ENCODE measurements at places on chromosomes 2 and 18.

GRCh38 chr2:179550214-179550613 is 285.6 kb upstream of the SESTD1 start:
- peak; percentile 95 for DNase-seq

- no peak for DNase-seq
These were observed 32.5 kb downstream of the MERTK start for GRCh38 chr2:111930875-111931274.

GRCh38 chr2:64637000-64637635 is 16.6 kb downstream of the SERTAD2 start:
- no peak for DNase-seq

- no peak for DNase-seq
These were observed 903.8 kb downstream of the SLC4A3 start for GRCh38 chr2:220531216-220531615.

DNA sequence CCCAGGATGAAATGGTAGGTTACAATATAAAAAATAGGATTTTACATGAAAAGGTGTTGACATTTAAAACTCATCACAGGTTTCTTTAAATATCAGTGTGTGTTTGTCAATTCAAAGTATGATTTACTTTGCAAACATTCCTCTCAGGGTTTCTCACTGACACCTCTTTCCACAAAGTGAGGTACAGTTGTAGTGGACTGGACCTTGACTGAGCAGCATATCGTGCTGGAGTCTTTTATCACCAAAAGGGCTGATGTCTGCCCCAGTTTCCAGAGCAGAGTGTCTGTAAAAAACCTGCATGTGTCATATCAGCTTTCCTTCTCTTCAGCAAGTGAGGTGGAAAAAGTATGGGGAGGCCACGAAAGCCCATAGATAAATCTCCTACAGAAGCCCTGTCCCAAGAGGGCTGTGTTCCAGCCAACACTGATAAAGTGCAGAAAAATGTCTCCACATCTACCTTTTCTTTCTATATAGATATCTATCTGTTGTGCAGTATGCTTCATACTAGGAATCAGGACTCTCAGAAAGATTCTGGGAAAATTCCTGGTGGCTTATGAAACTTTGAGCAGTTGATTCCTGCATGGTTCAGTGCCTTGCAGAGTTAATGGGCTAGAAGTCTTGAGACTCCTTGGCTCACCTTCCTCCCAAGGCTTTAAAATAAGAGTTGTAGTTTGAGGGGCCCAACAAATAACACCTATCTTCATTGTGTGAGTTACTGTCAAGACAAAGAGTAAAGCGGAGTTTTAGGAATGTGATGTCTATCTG is 6.9 kb downstream of the ACYP2 start:
- DNase-seq = no peak

DNA sequence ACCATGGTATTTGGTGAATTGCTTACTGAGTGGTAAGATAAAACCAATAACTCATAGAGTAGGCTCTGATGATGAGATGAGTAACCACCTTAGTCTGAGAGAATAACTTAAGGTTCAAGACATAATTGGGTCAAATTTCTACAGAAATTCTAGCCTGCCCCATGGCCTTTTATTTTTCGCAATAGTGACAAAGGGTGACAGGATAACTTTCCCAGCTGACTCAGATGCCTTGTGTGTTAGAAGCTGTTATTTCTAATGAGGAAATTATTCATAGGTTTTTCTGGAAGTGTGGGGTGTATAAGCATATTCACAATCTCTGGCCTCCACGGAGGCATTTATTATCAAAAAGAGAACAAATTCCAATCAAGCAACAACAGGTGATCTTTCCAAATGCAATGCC is 159.0 kb downstream of the NUP35 start:
- DNase-seq = no peak

- DNase-seq = no peak
These were observed 29.6 kb upstream of the DSC1 start for GRCh38 chr18:31192086-31192776.

- DNase-seq = no peak
These were observed 14.6 kb downstream of the ABCG8 start for GRCh38 chr2:43853141-43854081.

DNA sequence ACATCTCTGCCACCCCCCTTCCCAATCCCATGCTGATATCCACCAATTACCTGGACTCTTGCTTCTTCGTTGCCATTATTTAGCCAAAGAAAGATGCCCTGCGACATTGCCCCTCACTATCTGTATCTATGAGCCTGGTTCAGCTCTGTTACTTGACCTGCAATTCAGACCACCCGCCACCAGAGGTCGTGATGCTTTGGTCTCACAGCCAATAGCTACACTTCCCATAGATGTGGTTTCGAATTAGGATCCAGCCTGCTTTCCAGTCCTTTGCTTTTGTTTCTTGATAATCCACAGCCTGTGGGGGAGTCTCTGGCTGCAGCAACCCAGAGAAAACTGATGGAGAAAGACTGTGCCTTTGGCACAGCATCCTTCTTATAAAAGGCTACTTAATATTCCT is 239.4 kb downstream of the KLHL29 start:
- DNase-seq = peak; percentile 52

GRCh38 chr18:45482286-45482685 is 133.0 kb upstream of the SLC14A2 start:
- DNase-seq = no peak

DNA sequence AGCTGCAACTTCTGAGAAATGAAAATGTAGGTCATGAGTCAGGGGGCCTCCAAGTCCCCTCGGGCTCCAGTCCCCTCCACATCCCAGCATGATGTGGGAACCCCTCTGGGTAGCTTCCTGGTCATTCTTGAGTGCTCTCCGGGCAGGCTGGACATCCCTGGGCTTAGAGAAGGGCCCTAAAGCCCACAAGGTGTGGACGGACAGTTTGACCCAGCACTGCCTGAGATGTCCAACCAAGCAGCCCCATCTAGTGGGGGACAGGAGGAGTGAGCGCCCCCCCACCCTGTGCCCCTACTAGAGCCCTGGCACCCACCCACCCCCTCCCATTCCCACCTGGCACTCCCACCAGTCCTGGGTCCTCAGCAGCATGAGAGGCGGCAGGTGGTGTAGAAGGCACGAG is 46.0 kb downstream of the CYP27C1 start:
- no peak for DNase-seq

- DNase-seq = no peak
These were observed 25.3 kb downstream of the RAMP1 start for GRCh38 chr2:237884681-237885080.

DNA sequence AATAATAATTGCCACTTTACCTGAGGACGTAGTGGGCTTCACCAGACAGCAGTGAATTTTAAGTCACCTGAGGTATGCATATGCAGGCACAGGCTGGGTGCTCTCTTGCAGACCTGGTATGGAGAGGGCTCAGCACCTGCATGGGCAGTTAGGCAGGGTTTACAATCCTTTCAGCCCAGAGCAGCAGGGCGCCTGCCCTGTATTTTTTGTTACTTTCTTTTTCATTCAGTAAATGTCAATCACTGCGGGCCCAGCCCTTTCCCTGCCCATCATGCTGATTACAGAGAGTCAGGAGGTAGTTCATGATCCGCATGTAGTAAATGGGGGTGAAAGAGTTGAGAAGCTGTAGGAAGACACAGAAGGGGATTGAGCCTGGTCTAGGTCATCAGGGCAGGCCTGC is 147.0 kb upstream of the ALPP start:
- DNase-seq = no peak

DNA sequence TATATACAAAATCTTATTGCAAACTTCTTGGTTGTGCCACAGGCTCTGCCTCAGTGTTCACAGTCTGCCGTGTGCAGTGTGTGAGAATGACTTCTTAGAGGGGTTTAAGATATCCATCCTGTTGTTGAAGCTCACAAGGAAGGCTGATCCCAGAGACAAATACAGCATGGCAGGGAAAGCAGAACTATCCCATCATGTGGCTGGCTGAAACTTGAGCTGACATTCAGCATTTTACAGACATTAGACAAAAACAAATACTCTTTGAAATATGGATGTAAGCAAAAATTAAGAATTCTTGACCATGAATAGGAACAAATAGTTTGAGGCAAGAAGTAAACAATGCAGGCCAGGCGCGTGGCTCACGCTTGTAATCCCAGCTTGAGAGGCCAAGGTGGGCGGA is 12.9 kb upstream of the PUM2 start:
- DNase-seq = no peak

- no peak for DNase-seq
These were observed 246.8 kb upstream of the RASGRP3 start for GRCh38 chr2:33229646-33230045.

- DNase-seq = peak; percentile 9
These were observed 527.6 kb downstream of the SATB2 start for GRCh38 chr2:198930170-198930569.

DNA sequence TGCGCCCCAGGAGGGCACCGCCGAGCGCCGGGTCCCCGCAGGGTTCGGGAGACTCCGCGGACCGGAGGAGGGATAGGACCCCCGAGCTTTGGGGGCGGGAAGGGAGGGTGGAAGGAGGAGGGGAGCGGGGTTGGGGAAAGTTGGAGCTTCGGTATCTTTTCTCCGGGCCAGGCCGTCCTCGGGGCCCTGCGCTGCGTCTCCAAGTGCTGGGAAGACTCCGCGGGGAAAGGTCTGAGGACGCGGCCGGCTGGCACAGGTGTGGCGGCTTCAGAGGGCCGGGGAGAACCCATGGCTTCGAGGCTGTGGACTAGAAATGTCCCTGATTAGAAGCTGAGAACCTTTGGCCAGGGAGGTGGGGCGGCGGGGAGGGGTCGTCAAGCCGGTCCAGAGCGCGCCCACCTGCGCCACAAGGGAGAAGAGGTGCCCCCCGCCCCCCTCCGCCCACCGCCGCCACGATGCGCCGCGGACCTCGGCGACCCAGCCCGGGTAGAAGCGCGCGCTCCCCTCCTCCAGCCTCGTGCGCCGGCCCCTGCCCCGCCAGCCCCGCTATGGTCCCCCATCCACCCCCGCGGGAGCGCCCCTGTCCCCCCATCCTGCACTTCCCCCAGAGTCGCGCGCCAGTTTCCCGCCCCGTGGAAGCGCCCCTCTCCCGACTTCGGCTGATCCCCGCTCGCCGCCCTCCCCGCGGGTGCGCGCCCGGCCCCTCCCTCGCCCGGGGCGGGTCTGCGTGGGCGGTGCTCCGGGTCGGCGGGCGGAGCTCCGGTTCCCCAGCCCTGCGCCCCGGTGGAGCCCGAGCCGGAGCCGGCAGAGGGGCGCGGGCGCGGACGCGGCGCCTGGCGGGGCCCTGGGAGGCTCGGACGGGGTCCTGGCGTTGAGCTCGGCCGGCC is at the start of gene SNTG2:
TSS of gene SNTG2 (plus strand) at position 770 of the 887 bp plus-strand sequence. CDS start 148 bp downstream, outside the sequence.
- peak; percentile 28 for DNase-seq

GRCh38 chr2:168525020-168525419 is 68.9 kb downstream of the CERS6 start:
- DNase-seq = no peak

DNA sequence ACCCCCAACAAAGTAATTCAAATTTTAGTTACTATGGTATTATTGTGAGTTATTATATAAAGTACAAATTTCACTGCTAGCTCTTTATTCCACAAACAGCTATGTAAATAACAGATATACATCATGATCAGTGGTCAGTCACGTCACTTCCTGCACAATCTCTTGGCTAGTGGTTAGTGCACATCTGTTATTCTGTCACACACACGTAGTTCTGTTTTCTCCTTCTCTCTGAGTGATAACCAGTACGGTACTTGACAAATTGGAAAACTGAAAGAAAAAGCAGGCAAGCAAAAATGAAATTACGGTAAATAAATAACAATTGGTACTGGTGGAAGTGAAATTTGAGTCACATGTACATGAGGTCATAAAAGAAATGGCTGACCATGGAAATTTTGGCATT is 728.7 kb downstream of the CCDC85A start:
- no peak for DNase-seq

GRCh38 chr2:200329798-200330197 is 23.3 kb downstream of the SPATS2L start:
- no peak for DNase-seq

- DNase-seq = no peak
These were observed 42.5 kb downstream of the ALK start for GRCh38 chr2:29878898-29879297.

DNA sequence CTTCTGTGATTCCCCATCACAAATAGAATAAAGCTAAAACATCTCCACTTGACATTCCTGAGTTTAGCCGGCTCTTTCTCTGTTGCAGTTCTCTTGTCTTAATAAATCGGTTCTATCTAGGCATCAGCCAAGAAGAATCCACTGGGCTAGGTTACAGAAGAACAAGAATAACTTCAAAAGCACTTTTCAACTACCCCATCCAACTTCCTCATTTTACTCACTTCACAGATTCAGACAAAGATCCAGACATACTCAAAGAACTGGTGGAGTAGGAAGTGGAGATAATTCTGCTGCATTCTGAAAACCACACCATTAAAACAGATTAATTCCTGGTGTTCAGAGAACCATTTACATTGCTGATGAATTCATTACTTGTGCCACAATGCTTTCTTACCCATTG is 9.6 kb upstream of the ALPK2 start:
- no peak for DNase-seq

DNA sequence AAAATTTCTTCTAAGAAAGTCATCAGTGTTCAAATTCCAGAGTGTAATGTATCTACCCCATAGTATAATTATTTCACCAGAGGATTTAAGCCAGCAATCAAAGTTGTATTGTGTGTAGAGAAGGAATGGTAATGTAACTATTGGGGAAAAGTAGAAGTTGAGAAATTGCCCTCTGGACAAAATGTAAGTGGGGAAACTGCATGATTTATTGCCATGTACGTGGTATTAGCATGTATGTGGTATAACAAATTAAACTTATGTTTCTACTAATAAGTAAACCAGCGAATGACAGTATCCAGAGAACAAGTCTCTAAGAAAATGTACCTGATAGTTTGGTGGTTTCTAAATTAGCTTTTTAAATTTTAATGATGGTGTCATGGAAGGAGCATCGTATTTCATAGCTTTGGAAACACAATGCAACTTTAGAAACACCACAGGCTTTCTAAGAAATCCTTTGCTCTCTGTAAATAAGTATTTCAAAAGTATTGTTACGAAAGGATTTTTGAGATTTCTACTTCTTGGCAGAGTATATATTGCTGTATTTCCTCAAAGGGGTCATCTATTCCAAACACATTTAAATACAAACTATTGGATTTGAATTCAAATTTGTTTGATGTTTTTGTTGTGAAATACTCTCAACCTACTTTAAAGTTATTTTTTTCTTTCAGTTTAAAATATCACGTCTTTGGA is 1018.9 kb upstream of the ZEB2 start:
- no peak for DNase-seq

DNA sequence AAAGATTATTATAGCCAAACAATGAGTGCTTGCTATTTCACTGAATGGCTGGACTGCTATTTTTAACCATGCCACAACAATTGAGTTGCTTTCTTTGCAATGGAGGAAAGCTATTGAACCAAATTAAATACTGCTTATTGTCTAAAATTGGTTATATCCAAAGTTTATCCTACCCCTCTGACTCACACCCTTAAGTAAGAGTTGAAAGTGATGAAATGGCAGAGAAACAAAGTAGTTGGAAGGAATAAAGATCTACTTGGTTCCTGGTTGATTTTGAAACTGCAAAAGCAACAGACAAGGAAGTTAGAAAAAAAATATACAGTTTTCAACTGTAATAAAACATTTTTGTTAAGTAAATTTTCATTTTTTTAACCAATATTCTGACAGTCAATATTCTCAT is 47.5 kb downstream of the EML4 start:
- DNase-seq = peak; percentile 17

GRCh38 chr2:151729837-151730236 is 4.4 kb downstream of the NEB start:
- DNase-seq = no peak

- DNase-seq = no peak
These were observed 28.2 kb upstream of the CD8A start for GRCh38 chr2:86818957-86819356.

GRCh38 chr2:168574856-168575630 is 119.0 kb downstream of the CERS6 start:
- DNase-seq = no peak

GRCh38 chr2:177489719-177490301 is 97.2 kb downstream of the AGPS start:
- peak; percentile 46 for DNase-seq

All from HAP-1 (cell line).